ENCODE measurements at places on chromosomes 7 and 10. TPM values are rescaled to one million over a fixed set of nuclear protein-coding genes. Genes with fewer than 3 reads are reported as not detected.

Gene SLIT1
- not detected for total RNA-seq

GRCh38 chr7:45404622-45405021, 169.5 kb upstream of the ADCY1 start:
- no peak for DNase-seq

GRCh38 chr7:30879139-30880124, 32.2 kb upstream of the AQP1 start:
- DNase-seq, result no peak

DNA sequence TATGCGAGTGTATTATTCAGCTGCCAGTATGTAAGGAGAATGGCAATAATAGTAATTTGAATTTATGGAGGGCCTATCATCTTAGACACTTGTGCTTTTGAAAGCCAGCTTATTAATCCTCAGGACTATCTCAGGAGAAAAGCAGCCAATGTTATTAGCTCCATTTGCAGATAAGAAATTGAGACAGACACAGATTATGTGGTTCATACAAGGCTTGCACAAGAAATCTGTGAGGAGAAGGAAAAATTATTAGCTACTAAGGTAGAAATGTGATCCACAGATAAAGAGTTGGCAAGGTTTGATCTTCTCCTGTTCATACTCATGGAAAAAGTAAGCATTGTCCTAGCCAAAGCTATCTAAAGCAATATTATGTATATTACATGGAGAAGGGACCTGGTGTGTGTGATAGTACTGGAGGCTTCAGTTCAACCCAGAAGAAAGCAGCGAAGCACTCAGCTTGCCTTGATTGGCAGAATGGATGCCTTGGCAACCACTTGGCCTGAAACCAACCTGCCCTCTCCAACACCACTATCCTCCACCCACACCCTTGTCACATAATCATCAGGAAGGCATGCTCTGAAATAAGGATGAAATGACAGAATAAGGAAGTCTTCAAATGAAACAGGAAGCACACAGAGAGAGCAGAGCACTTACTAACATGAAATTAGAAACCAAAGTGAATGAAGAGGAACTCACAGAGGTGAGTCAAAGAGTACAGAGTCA, 18.0 kb downstream of the MACC1 start:
- peak; percentile 97 for DNase-seq

- no peak for DNase-seq
Measured at GRCh38 chr10:85224366-85224940, 896.1 kb downstream of the CCSER2 start.

DNA sequence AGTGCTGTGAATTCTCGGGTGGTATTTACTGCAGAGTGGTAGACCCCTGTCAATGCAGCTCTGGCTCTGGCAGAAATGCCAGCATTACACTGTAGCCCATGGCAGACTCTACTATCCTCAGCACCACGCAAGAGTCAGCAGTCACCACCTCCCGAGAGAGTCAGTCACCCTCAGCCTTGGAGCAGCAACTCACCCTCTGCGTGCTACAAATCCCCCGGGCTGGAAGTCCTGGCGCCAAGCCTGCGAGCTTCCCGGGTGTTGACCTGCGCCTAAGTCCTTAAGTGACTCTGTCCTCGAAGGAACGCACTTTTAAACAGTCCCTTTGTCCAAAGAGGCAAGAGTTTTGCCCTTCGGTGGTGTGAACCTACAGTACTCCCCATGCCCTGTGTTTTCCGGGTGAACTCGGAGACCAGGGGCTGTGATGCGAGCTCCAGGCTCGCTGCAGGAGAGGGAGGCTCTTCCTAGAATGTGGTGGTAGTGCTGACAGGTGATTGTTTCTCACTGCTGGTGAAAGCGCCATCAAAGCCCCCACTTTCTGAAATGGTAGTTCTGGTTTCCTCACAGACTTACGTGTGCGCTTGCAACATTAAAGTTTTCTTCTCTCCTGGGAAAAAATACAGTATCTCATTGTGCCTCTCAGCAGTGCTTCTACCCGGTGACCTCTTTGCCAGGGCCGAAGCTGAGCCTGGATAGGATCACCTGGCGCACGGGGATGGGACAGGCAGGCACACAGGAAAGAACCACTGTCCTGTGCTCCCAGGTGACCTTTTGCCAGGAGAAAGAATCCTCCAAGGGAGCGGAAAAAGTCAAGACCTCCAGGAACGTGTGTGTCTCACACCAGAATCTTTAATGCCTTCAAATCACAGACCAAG, 33.1 kb upstream of the MBL2 start:
- DNase-seq, result no peak

GRCh38 chr10:114265392-114266053, 26.5 kb downstream of the VWA2 start:
- no peak for DNase-seq

Gene BHLHA15
- 4.4 TPM for total RNA-seq

- no peak for DNase-seq
Measured at GRCh38 chr7:118072893-118073674, 110.9 kb upstream of the LSM8 start.

Gene EN2
- 0.75 TPM for total RNA-seq

Gene PTER
- total RNA-seq, result 32.0 TPM

- DNase-seq, result no peak
Measured at GRCh38 chr7:7265081-7266075, 83.0 kb downstream of the C1GALT1 start.

DNA sequence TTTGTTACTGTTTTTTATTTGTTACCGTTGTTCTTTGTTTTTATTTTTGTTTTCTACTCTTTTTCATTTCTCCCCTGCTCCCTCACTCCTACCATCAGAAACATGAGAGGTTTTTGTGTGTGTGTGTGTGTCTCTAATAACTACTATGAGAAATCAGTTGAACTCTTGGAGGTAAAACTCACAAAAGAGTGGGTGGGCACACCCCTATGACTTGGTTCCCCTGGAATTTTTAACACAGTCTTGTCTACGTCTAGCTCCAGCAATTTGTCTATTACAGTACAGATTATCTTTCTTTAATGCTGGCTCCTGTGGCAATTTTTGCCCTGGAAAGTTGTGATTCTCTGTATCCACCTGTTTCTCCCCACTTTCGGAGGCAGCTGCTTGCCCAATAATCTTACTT, 56.2 kb downstream of the AOAH start:
- DNase-seq, result no peak

DNA sequence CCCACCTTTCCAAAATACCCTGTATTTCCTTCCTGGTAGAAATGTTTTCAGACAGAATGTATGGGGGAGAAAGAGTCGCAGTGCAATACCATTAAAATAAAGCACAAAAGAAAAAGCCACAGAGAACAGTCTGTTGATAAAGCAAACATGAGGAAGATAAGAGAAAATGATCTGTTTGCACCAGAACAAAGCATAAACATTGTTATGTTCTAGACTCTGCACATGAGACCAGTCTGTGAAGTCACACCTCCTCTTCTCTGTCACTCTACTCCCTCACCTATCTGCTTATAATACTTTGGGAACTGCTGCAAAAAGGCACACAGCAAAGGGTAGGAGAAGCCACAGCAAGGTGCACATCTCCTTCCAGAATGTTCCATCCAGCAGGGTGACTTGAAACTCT, 67.2 kb upstream of the LRGUK start:
- no peak for DNase-seq

GRCh38 chr10:59580026-59580863, 129.4 kb downstream of the SLC16A9 start:
- peak; percentile 12 for DNase-seq

DNA sequence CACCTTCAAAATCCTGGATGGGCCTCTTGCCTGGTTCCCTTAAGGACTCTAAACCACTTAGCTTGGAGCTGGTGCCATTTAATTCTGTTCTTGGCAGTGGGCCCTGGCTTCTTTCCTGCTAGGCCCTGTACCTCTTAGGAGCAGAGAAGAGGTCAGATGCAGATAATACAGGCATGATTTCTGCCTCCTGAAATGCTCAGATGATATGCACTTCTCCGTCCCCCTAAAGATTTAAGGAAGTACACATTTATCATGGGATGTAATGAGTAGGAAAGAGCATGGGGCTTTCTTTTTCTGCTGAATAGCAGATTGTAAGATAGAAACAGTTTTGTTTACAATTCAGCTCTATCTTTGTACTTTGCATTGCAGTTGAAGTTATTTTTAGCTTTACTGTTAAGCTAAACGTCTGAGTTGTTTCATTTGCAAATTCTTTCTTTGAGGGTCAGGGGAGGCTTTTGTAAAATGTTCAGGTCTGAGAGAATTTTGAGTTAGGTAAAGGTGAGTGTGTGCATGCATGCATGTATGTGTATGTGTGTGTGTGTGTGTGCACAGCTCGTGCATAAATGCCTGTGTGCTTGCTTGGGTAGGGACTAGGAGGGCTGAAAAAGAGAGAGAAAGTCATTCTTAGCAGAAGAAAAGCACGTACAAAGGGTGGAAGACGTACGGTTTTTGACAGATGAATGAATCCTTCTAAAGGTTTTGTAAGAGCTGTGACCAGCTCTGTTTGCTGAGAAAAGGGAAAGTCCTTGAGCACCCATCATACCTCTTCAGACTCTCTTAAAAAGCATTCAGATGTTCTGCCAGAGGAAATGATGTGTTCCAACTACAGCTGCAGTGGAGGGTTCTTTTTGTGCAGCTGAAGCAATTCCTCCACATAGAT, 364.2 kb downstream of the AUTS2 start:
- no peak for DNase-seq

Gene PLCE1
- 0.32 TPM for total RNA-seq

- no peak for DNase-seq
Measured at GRCh38 chr7:139059905-139060304, 24.1 kb upstream of the ZC3HAV1L start.

Gene KEL
- 0.59 TPM for total RNA-seq

DNA sequence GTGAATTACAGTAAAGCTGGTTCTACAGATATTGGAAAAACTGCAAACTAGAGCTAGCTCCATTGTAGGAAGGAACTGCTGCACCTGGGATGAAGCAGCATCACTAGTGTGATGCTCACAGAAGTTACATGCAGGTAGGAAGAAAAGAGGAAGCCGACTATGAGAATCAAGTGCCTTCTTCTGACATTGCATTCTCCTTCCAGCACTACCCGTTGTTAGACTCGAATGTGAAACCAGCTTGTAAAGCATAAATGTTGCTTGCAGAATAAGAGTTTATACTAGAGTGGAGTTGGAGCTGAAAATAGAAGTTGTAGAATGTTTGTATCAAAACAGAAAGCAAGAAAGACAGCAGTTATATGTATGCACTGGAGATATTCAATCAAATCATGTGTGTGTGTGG, 49.9 kb downstream of the TRIM24 start:
- no peak for DNase-seq

- peak; percentile 72 for DNase-seq
Measured at GRCh38 chr10:88934900-88935672, 17.5 kb downstream of the ACTA2 start.

Gene C10orf62
- 0.12 TPM for total RNA-seq

Gene AKR1C4
- total RNA-seq, result not detected
